Pons (tissue), 1 donor: ENCODE measurements at places on chromosomes 3 and 15.
A peak's percentile ranks its signal among the peaks of the same experiment; 100 is the strongest.

GRCh38 chr3:171770689-171771620, 39.3 kb downstream of the PLD1 start:
- DNase-seq, result peak; percentile 88

- DNase-seq, result no peak
Measured at GRCh38 chr3:154904328-154904727, 175.8 kb upstream of the MME start.

- DNase-seq, result no peak
Measured at GRCh38 chr3:85271911-85272310, 313.1 kb downstream of the CADM2 start.

- no peak for DNase-seq
Measured at GRCh38 chr3:877001-877400, 215.8 kb upstream of the CNTN6 start.

DNA sequence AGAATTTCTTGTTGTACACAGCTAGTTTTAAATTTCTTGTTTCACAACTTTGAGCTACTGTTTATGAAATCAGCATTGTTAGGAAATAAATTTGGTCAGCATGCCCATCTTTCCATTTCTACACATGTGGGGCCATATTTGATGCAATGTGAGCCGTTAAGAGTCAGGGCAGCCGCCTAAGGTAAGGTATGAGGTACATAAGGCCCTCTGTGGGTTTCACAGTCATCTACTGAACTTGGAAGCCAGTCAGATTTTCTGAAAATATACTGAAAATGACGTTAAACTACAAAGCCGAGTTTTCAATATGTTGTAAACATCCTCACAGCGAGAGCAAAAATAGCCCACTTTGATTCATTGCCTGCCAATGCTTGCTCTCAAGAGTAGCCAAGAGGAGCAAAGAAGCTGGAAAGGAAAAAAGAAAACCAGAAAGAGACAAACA, 94.7 kb upstream of the PDZRN3 start:
- peak; percentile 38 for DNase-seq

GRCh38 chr15:84856731-84857417, 27.6 kb upstream of the SLC28A1 start:
- DNase-seq, result no peak

GRCh38 chr3:128352326-128352725, 114.4 kb downstream of the DNAJB8 start:
- DNase-seq, result peak; percentile 36
